ENCODE measurements at places on chromosomes 2 and 18.

- peak; percentile 70 for DNase-seq
Measured at GRCh38 chr2:233063976-233064411, 3.9 kb downstream of the INPP5D start.

DNA sequence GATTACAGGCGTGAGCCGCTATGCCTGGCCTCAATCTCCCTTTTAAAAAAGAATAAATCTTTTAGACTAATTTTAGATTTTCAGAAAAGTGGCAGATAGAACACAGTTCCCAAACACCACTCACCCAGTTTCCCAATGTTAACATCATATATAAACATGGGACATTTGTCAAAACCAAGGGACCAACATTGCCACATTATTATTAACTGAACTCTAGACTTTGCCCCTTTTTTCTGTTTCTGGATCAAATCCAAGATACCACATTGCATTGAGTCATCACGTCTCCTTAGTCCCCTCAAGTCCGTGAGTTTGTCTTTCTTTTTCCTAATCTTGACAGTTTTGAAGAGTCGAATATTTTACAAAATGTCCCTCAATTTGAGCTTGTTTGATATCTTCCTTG is 2.4 kb downstream of the C2orf42 start:
- no peak for DNase-seq

DNA sequence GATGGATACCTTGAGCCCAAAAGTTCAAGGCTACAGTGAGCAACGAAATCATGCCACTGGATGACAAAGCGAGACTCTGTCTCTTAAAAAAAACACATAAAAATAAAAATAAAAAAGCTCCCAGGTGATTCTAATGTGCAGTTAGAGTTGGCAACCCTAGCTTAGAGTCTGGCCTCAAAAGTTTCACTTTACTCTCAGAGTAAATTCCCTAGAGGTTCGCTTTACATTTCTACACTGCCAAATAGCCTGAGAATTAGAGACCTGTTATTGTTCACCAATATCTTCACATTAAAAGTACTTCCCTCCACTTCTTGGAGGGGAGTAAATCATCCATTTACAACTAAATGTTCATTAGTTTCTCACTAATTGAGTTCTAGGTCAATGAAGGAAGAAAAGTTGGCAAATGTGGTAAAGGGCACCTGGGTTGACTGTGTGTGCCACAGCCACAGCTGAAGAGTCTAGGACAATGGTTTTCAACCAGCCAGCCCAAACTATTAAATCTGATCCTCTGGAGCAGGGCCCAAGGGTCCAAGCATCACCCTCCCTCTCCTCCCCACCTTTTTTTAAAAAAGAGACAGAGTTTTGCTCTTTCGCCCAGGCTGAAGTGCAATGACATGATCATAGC is 15.2 kb upstream of the TMEM37 start:
- no peak for DNase-seq

GRCh38 chr18:74531043-74531442 is 3.3 kb upstream of the CNDP1 start:
- DNase-seq = peak; percentile 51

GRCh38 chr18:58091099-58091611 is 47.1 kb downstream of the NEDD4L start:
- no peak for DNase-seq

GRCh38 chr2:202346180-202346579 is 29.9 kb upstream of the BMPR2 start:
- peak; percentile 12 for DNase-seq

DNA sequence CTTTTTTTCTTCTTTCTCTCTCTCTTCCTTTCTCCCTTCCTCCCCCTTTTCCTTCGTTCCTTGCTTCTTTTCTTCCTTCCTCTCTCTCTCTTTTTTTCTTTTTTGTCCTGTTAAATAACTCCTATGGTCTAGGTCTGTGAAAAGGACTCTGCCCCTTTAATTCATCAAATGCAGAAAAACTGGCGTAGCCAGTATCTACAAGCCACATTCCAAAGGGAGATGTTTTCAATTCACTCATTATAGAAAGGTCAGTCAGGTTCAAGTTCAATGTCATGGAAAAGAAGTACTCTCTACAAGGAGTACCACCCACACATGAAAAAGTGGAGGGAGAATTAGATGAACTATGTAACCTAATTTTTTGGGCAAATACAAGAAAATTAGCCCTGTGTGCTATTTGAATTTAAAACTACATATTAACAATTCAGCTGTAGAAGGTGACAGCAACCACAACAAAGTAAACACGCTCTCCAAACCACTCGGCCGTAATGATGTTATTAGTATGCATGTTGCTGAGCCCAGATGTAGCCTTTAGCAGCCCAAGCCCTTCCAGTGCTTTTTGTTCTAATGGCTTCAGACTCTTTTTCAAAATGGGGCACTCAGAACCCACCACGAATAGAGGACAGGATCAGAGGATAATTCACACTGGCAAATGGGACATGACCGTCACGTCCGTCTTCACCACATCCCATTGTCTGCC is 735.4 kb upstream of the FANCL start:
- DNase-seq = no peak
